Activated T-cell treated with anti-CD3 and anti-CD28 coated beads, Interleukin-2, amount 50 U/mL, for 4 hours (primary cell): ENCODE measurements at places on chromosomes 13 and 19.

DNA sequence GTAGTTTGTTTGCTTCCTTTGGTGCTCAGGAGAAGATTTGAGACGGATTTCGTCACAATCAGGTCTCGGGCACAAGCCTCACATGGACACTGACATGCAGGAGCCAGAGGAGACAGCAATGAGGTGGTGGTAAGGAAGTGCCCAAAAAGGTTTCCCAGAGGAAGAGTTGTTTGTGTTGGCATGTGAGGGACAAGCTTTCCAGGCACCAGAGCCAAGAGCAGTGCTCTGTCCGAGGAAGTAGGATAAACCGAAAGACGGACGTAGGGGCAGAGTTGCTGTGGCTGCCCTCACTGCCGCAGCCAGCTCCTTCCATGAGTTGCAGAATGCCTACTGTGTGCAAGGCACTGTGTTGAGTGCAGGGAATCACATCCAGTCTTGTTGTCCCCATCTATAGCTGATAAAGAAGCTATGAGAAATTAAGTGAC lies 27.7 kb downstream of the SAE1 start:
- DNase-seq: no peak

GRCh38 chr19:4234142-4234861 lies 5.0 kb downstream of the EBI3 start:
- no peak for DNase-seq

- DNase-seq: no peak
Observed at GRCh38 chr13:74820809-74821208, 661.2 kb downstream of the TBC1D4 start.

GRCh38 chr13:47158593-47158992 lies 261.7 kb upstream of the HTR2A start:
- DNase-seq: no peak

DNA sequence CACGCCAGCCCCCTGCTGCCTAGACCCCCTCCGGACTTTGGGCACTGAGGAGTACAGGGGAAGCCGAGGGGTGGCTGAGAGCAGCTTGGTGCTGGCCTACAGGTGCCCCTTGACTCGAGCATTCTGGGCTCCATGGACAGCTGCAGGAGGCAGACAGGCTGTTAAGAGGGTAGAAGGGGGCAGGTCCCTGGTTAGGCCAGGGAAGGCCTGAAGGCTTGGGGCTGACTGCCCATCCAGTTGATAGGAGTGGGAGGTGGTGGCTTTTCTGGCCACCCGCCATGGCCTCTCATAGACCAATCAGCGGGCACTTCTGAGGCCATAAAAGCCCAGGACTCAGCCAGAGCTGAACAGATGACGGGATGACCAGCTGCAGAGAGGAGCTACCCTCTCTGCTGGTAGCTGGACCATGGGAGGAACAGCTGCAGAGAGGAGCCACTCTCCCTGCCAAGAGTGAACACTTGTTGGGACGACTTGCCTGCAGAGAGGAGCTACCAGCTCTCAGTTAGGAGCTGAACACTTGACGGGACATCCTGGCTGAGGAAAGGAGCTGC lies 10.7 kb upstream of the SUPT20H start:
- DNase-seq: no peak

DNA sequence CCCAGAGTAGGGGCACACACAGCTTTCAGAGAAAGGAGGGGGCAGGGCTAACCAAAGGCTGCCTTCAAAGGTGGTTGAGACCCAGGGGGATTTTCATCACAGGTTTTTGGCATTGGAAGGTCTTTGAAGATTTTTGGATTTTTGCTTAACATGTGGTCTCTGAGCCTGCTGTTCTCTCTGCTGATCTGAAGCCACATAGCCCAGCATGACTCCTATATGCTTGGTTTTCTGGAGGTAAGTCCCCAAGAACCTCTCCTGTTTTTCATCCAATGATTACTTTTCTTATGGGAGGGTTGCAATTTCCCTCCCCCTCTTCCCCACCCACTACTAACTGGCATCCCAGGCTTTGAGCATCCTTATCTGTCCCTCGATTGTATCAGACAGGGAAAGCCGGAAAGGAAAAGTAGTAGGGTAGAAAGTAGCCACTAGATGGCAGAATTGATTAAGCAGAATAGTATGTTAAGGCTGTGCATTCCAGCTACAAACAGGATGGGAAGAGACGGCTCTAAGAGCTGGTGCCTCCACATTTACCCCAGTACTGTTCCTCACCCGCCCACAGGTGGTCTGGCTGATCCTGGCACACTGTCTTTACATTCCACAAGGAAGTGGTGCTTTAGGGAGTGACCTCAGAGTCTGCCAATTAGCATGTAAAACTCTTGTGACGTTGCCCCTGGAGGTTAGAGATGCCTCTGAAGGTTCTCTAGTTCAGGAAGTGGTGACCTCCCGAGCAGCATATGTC lies 218.9 kb upstream of the EDNRB start:
- no peak for DNase-seq

- DNase-seq: no peak
Observed at GRCh38 chr13:62278271-62278670, 862.6 kb upstream of the PCDH20 start.

DNA sequence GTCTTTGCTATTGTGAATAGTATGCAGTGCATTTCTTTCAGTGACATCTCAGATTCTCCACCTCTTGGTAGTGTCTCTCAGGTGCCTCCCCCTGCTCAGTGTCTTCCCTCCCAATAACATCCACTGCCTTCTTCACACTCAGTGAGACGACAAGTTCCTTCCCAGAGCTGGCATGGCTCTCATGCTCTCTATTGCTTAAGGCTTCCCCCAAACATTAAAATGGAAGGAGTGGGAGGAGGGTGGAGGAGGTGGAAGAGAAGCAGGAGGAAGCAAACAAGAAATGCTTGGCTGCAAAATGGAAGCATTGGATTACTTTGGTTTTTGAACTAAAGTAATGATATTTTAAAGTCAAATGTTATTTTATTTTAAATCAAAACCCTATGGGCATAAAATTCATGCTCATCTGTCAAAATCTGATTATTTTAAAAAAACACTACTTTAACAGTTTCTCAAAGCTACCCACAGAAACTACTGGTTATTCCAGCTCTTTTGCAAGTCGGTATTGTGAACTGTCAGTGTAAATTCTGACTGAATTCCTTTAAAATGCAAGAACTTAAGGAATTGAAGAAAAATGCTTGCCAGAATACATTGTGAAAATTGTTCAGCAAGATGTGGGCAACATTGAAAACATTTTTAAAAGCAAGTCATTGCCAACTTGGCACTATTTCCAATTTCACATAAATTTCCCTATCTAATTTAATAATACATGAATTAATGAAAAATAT lies 727.6 kb upstream of the ARGLU1 start:
- DNase-seq: no peak

DNA sequence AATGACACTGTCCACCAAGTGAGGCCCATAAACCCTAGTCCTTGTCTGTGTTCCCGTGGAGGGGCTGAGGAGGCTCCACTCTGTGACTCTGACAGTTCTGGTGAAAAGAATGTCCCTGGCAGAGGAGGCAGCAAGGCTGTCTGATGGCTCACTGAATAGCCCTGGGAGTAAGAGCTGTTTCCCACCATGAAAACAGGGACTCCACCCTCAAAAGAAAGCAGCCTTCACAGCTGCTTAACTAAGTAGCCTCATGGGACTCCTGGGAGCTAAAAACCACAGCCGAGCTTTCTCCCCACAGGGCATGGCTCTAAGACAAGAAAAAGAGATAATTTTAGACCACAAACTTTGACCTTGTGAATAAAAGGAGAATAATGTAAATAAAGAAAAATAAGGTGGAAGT lies 135.1 kb upstream of the FRY start:
- no peak for DNase-seq

DNA sequence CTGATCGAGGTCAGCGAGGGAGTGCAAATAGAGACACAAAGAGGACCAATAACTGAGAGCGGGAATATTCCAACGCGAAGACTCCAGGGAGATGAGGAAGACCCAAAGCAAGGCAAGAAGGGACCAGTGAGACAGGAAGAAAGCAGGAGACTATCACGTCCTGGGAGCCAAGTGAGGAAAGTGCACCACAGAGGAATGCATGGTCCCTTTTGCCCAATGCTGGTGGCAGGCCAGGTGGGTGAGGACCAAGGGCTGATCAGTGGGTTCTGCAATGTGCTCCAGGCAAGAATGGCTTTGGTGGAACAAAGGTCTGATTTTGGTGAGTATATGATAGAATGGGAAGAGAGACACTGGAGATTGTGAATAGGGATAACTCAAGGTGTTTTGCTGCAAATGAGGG lies 25.4 kb downstream of the CHST8 start:
- DNase-seq: no peak

- DNase-seq: no peak
Observed at GRCh38 chr19:1084024-1084868, 10.9 kb downstream of the POLR2E start.

- DNase-seq: no peak
Observed at GRCh38 chr19:54473071-54473891, at the start of gene CDC42EP5. Gene CDC42EP5 (minus strand): TSS chr19:54473296. CDS start chr19:54465547, 7,749 bp downstream.

DNA sequence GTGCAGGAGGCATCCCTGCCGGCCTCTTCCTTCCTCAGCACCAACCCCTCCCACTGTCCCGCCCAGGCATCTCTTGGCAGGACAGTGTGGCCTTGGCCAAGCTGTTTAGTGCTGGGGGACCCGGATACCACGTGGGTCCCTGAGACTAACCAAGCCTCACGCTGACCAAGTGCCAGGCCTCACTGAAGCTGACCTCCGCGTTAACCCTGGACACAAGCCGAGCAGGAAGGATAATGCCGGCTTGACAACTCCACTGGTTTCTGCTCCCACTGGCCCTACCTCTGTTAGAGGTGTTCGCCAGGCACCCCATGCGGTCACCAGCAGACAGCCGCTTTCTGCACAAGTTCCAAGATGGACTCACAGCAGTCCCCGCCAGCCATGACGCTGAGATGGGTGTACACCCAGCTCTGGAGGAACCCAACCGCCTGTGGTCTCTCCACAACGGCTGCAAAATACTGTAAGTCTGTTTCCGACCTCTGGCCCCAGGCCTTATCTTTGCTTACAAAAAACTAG lies 12.4 kb downstream of the GRTP1 start:
- no peak for DNase-seq

DNA sequence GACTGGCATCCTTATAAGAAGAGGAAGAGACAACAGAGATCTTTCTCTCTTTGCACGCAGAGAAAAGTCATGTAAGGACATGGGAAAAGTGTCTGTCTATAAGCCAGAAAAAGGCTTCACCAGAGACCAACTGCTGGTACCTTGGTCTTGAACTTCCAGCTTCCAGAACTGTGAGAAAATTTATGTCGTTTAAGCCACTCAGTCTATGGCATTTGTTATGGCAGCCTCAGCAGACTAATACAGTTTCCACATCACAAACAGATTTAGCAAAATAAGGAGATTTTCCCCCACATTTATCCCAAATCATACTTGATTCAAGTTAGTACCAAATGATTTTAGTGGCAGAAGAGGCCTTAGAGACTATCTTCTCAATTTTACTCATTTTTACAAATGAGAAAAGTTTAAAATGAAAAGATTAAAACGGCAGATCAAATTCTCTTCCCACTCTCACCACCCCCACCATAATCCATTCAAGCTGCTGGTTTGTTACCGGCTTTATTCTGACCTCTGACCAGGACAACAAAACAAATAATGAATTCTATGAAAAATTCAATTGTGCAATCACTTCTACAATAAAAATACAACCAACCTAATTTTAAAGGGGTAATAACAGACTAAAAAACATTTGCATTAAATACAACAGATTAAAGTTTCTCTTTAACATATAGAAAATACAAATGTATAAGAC lies 316.3 kb downstream of the TBC1D4 start:
- no peak for DNase-seq

DNA sequence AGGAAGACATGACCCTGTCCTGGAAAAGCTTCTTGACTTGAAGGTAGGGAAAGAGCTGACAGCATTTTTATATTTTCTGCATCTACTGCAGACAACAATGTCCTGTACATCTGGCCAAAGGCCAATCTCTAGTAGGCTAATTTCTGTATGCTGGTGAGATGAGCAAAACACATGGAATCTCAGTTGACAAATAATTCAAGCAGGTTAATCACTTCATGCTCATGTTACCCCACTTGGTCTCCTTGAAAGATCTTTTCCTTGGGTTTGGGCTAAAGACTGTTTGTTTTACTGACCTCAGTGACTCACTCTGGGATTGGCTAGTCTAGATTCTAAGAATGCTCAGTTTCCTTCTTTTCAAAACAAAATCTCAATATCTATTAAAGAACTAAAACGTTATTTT lies 298.8 kb downstream of the LMO7 start:
- DNase-seq: no peak

GRCh38 chr13:73000027-73000674 lies 58.7 kb upstream of the KLF5 start:
- no peak for DNase-seq

DNA sequence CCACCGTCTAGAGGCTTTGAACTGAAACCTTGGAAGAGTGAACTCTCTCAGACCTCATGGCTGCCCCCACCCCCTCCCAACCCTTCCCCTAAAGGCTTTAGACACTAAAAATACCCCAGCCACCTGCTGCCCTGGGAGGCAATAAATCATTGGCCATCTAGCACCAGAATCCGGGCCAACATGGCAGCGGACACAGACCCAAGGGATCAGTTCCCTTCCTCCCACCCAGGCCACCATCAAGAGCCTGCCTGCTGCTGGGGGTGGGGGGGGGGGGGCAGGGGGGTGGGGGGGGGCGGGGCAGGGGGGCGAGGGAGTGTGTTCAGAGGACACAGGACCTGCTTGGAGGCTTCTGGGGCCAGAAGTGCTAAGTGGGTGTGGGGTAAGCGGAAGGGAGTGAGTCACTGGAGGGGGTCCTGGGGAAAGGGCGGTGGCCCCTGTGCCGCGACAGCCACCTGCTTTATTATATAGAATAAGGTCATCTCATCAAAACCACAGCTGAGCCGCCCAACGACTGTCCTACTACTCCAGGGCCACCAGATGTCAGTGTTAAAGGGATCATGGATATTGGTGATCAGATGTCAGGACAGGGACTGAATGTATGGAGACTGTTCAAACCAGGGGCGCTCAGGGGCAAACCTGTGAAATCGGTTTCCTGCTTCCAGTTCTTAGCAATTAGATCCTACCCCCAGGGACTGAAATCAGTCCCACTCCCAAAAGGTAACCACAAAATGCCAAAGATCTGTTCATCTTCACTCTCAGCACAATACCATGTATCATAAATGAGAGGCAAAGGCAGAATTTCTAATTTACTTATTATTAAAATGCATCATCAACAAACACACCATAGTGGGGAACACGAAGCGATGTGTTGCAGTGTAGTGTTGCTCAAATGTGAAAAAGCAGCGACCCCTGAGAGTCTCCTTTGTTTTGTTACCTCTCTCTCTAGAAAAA lies 24.3 kb downstream of the ARL11 start:
- no peak for DNase-seq

GRCh38 chr13:98778749-98779148 lies 26.3 kb upstream of the SLC15A1 start:
- no peak for DNase-seq

DNA sequence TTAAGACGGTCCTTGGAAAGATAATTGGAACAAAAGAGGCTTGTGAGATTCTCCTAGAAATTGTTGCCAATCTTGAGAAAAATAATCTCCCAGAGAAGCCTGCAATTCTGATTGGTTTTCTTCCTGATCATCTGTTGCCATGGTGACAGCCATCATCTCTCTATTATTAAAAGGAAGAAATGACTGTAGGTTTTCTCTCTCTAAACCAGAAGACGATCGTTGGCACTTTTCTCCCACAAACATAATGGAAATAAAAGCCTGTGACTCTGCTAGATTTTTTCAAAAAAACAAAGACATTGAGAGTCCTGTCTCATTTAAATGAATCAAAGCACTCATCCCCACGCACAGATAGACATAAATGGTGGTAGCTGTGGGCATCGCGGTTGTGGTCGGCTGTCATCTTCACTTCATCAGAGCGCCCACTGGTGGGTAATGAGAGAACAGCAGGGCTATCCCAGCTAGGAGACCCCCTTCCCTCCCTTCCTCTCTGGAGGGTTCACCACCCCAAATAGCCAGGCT lies 21.7 kb upstream of the CALM3 start:
- DNase-seq: peak; percentile 47

- no peak for DNase-seq
Observed at GRCh38 chr13:109385242-109385560, 401.2 kb downstream of the IRS2 start.
